ENCODE measurements at places on chromosomes 6 and 20.

DNA sequence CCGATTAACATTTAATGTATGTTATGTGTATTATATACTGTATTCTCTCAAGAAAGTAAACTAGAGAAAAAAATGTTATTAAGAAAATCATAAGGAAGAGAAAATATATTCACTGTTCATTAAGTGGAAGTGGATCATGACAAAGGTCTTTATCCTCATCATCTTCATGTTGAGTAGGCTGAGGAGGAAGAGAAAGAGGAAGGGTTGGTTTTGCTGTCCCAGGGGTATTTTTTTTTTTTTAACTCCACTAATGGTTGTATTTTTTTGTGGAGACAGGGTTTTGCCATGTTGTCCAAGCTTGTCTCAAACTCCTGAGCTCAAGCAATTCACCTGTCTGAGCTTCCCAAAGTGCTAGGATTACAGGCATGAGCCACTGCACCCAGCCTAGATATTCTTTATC lies 11.0 kb downstream of the ECT2L start:
- DNase-seq, result no peak

DNA sequence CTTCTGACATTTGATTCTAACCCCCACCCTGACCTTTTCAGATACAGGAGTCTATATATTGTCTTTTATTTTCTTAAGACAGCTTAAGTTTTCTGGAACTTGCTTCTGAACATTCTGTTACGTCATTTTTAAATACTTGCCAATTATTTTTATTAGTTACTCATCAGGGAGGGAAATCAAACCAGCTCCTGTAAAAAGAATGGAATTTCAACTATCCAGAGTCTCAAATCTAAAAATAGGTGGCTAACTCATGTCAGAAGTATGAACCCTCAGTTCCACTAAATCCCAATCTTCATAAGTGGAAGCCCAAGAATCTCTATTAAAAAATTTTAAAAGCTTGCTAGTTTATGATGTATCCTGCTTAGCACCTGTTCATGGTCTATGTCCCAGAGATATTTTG lies 900.0 kb downstream of the KIF16B start:
- DNase-seq, result no peak

GRCh38 chr20:1802385-1803060 lies 92.7 kb upstream of the SIRPA start:
- DNase-seq, result no peak

GRCh38 chr20:9166153-9166780 lies 97.4 kb downstream of the PLCB4 start:
- DNase-seq, result no peak

GRCh38 chr6:87822011-87822410 lies 120.0 kb upstream of the AKIRIN2 start:
- DNase-seq, result no peak

GRCh38 chr6:104943781-104944180 lies 13.1 kb upstream of the LIN28B start:
- no peak for DNase-seq

GRCh38 chr6:70846207-70846835 lies 110.5 kb downstream of the B3GAT2 start:
- no peak for DNase-seq

DNA sequence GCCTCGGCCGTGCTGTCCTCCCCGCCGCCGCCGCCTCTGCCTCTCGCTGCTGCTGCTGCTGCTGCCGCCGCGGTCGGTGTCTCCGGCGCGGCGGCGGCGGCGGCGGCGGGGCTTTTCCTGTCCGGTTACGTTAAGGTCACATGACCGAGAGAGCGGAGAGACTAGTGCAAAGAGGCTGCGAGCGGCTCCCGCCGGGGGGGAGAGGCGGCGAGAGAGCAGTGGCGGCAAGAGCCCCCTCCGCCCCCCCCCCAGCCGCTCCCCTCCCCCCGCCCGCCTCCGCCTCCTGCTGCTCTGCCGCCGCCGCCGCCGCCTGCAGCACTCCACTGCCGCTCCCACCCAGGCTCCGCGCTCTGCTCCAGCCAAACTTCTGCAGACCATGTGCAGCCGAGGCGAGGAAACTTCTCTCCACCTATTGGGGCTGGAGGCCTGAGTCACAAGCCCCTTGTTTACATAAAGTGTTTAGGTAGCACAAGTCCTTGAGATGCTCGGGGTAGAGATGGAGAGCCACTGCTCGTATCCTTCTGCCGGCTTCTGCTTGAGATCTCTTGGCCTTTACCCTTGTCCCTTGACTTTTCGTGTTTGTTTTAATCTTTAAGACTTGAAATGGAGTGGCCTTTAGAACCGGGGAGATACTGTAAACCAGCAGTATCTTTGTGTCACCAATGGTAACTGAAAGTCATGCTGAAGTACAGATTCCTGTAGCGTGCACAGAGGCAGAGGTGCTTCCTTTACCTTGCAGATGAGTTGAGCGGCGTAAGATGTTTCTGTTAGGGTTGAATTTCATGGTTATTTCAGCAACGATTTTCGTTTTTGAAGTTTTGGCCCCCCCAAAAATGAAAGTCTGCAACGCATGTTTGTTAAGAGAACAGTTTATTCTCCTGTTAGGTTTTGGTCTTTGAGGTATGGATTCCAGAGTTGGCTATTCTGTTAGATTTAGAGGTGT lies at the start of gene ZBTB2:
TSS of gene ZBTB2 (minus strand) at position 89 of the 943 bp plus-strand sequence. CDS start 17,922 bp downstream, outside the sequence.
- no peak for DNase-seq

DNA sequence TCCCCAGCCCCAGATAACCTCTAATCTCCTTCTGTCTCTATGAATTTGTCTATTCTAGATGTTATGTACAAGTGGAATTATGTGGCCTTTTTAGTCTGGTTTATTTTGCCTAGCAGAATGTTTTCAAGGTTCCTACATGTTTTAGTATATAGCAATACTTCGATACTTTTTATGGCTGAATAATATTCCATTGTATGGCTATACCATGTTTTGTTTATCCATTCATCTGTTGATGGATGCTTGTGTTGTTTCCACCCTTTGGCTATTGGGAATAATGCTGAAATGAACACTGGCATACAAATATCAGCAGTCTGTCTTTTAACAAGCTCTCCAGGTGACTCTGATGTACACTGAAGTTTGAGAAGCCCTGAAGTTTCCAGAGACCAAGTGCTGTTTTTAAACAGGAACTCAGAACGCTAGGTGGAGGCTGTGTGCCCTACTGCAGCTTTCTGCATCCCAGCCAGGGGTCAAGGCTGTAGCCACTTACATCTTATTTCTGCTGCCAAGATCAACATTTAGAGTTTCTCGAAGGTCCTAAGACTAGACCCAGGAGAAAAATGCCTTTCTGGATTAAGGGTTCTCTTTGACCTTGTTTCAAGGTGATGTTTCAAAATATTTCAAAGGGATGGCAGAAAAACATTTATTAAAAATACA lies 123.0 kb downstream of the SOBP start:
- no peak for DNase-seq

- DNase-seq, result no peak
Observed at GRCh38 chr6:138403324-138403800, 661 bp upstream of the HEBP2 start.

DNA sequence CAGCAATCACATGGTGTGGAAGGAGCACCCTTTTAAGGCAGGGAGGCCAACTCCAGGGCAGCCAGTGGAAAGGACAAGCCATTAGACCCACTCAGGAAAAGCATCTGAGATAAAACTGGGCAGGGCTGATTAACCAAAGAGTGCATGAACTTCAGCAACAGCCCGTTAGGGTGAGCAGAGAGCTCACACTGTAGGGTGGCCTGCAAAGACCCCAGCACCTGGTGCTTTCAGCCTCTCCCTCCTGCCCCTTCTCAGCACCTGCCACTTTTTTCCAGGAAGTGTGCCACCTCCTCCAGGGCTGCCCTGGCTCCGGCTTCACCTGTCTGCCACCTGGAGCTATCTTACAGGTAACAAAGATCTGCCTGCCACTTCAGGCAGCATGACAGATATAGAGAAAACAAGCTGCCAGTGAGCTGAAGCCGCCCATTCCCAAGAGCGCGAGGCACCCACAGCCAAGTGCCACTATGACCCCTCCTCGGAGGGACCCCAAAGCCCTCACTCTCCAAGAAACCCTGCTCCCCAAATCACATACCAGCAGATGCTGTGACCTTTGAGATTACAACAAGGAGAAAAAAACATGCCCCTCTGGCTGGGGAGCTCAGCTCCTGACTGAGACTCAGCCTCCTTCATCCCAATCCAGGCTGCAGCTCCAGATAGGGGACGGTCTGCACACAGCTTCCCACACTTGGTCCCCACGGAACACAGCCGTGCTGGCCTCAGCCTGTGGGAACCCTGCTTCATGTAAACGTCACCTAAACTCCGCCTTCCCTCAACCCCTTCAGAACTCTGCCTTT lies 71.2 kb downstream of the ABHD12 start:
- no peak for DNase-seq

DNA sequence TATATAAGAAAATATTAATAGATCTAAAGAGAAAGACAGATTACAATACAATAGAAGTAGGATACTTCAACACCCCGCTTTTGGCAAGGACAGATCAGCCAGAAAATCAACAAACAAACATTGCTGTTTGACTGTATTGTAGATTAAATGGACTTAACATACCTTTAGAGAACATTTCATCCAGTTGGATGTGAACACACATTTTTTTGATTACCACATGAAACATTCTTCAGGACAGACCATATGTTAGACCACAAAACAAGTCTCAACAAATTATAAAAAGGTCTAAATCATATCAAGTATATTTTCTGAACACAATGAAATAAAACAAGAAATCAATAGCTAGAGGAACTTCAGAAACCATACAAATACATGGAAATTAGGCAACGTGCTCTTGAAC lies 148.2 kb downstream of the TRMT11 start:
- DNase-seq, result no peak

- no peak for DNase-seq
Observed at GRCh38 chr20:63636752-63637628, 10.1 kb upstream of the GMEB2 start.

DNA sequence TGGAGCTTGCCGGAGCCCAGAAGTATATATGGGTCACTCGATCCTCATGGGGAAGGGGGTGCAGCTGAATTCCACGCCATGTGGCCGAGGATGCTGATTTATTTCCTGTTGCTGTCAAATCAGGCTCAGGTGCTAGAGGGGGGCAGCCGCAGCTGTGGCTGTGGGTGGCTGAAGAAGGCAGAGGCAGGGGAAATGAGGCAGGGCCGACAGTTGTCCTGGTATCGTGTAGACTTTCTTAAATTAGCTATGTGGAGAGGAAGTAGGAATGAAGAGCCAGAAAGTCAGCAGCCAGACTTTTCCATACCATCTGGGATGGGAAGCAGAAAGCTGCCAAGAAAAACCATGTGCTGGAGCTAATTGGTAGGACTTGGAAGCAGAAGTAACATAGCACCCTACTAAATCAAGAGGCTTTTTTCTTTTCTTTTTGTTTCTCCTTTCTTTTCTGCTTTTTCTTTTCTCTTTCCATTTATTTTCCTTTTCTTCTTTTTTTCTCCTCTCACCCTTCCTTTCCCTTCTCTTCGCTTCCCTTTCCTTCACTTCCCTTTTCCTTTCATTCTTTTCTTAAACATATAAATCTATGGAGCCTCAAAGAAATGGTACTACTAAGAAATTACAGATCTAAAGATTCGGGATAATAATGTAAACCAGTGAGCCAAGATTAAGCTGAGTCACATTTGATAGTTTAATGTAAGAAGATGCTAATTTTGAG lies 90.6 kb upstream of the CD83 start:
- no peak for DNase-seq

DNA sequence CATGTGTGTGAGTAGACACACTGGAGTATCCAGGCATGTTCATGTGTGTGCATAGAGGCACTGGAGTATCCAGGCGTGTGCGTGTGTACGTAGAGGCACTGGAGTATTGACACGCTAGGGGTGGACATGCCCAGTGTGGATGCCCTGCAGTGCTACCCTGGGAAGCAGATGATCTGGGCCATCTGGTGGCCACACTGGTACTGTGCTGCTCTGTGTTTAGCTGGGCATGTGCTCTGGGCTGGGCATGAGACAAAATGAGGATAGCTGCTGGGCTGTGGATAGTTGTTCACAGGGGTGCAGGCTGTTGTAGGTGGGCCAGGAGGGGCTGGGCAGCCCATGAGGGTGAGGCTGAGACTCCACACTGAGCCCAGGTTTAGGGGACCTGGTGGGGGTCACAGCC lies 24.0 kb upstream of the NPBWR2 start:
- no peak for DNase-seq

DNA sequence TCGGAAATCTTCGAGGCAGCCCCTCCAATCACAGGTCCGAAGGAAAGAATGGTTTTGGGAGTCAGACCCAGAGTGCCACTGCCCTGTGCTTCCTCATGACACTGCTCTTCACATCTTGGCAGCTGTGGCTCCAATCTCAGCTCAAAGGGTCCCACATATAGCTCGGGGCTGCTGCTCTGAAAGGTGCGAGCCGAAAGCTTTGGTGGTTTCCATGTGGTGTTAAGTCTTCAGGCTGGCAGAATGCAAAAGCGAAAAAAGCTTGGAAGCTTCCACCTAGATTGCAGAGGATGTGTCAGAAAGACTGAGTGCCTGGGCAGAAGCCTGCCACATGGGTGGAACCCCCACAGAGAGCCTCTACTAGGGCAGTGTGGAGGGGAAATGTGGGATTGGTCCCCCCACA lies 314.3 kb upstream of the CHD6 start:
- no peak for DNase-seq

DNA sequence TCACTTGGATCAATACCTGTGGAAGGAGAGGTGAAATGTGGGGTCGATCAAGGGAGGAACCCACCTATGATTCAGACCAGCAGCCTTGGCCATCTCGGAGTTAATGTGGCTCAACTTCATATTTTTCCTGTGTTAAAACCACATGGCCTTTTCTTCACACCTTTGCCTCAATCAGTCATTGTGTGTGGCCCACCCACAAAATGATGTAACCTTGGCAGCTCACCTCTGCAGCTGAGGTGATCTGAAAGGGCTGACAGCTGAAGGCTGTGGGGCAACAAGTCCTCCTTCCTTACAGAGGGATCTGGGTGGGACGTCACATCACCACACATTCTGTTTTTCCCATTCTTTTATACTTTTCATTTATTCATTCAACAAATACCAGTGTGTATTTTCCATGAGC lies 357.1 kb upstream of the HSF2 start:
- no peak for DNase-seq

- no peak for DNase-seq
Observed at GRCh38 chr6:45423824-45424450, 46.2 kb upstream of the SUPT3H start.

DNA sequence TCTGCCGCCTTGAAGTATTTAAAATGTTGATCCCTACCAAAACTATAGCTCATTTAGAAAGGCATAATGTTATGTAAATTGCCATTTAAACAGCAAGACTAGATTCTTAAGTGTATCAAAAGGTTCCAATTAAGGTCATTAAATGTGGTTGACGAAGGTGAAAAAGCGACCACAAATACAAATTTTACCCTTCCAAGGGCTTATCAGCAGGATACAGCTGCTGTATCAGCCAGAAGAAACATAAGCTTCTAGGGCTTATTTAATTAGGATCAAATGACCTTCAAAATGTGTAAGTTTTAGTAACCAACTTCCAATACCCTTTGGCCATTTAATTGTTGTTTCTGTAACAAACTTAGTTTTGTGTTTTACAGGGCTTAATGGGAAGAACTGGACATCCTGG lies 139.9 kb downstream of the COL9A1 start:
- no peak for DNase-seq

DNA sequence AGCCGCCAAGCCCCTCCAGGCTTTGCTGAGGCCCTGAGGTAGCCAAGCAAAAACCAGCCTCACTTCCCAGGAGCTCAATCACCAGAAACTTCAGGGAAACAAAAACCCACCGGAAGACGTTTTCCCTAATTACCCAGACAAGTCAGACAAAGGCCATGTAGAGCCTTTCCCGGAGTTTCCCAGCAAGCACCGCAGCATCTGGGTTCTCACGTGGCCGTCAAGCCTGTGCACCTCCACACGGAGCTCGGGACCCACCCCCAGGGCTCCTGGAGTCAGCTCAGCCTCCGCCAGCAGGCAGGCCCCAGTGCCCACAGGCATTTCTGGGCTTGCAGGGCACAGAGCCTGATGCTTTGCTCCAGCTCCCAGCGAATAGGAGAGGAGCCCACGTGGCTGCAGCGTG lies 10.1 kb upstream of the MRGBP start:
- DNase-seq, result no peak

All from stimulated activated CD8-positive, alpha-beta memory T cell treated with anti-CD3 and anti-CD28 coated beads, Interleukin-2, amount 100 ng/mL, for 1 hour (primary cell).